ENCODE measurements at places on chromosomes 16 and 17.

GRCh38 chr17:65553646-65554552 lies 7.5 kb downstream of the AXIN2 start:
- no peak for ATAC-seq

DNA sequence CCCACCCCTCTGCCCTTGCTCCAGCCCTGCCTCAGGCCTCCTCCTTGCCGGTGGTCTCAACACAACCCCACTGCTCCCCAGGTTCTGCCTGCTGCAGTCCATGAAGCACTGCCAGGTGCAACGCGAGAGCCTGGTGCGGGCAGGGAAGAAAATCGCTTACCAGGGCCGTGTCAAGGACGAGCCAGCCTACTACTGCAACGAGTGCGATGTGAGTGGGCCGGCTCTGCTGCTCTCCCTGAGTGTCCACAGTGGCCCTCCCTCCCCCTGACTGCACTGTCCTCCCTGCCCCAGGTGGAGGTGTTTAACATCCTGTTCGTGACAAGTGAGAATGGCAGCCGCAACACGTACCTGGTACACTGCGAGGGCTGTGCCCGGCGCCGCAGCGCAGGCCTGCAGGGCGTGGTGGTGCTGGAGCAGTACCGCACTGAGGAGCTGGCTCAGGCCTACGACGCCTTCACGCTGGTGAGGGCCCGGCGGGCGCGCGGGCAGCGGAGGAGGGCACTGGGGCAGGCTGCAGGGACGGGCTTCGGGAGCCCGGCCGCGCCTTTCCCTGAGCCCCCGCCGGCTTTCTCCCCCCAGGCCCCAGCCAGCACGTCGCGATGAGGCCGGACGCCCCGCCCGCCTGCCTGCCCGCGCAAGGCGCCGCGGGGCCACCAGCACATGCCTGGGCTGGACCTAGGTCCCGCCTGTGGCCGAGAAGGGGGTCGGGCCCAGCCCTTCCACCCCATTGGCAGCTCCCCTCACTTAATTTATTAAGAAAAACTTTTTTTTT lies 1.8 kb upstream of the TMEM88 start:
- no peak for ATAC-seq

- ATAC-seq: no peak
These were observed 7.9 kb upstream of the SOST start for GRCh38 chr17:43766413-43767052.

DNA sequence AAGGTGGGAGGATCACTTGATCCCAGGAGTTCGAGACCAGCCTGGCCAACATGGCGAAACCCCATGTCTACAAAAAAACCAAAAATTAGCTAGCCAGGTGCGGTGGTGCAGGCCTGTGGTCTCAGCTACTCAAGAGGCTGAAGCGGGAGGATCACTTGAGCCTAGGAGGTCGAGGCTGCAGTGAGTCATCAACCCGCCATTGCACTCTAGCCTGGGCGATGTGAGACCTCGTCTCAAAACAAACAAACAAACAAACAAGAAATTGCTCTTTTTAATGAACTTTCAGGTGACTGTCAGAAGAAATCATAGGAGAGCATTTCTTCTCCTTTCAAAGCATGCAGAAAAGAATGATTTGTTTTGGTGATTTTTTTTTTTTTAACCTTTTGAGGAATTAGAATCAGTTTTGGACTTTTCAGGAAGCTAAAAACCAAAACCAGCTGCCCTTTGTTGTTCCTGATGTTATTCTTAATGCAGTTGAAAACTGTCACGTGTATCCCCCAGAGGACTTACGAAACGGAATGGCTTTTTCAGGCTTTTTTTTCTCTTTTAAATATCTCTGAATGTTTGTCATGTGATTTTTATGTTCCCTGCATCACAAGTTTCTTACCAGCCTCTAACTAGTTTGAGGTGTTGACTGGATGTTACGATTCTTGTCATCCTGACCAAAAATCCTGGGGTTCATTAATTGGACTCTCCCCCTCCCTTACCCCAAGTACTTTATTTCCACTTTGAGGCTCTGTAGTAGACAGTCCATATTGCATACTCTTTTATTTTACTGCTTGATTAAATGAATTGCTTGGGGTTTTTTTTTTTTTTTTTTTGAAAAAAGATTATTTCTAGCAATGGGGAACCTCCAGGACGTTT lies 34.1 kb downstream of the SNX29 start:
- no peak for ATAC-seq

GRCh38 chr16:13629704-13630103 lies 290.2 kb upstream of the ERCC4 start:
- ATAC-seq: no peak

DNA sequence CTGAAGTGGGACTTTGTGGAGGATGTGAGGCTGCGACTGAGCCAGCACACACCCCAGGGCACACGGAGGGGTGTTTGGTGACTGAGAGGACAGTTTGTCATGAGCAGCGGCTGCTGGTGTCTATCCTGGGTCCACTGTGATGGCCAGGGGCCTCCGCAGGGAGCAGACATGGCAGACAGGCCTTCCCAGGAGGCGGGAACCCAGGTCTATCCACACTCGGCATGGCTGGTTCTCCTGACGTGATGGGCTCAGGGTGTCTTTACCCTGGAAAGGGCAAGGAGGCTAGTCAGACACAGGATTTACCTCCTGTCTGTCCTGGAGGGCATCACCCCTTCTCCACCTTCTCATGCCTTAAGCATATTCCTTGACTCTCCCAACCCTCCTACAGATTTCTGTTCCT lies 671 bp upstream of the CD300C start:
- no peak for ATAC-seq

Measured in activated CD4-positive, CD25-positive, alpha-beta regulatory T cell treated with anti-CD3 and anti-CD28 coated beads, Interleukin-2, amount 50 U/mL, for 24 hours (primary cell).